ENCODE measurements at places on chromosomes 4 and X.

DNA sequence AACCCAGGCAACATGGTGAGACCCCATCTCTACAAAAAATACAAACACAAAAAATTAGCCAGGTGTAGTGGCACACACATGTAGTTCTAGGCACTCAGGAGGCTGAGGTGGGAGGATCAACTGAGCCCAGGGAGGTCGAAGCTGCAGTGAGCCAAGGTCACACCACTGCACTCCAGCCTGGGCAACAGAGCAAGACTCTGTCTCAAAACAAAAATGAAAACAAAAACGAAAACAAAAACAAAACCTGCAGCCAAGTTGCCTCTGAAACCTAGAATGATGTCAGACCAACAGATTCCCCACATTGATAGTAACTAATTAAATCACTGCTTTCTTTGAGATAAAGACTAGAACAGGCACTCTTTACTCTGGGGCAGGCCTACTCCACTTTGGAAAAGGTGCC is 104.5 kb downstream of the AMELX start:
- no peak for DNase-seq

GRCh38 chr4:10093801-10094552 is 22.6 kb downstream of the WDR1 start:
- no peak for DNase-seq

- DNase-seq, result no peak
These were observed 34.5 kb upstream of the ALG13 start for GRCh38 chrX:111646515-111646914.

GRCh38 chr4:73613130-73613529 is 7.1 kb downstream of the RASSF6 start:
- no peak for DNase-seq

DNA sequence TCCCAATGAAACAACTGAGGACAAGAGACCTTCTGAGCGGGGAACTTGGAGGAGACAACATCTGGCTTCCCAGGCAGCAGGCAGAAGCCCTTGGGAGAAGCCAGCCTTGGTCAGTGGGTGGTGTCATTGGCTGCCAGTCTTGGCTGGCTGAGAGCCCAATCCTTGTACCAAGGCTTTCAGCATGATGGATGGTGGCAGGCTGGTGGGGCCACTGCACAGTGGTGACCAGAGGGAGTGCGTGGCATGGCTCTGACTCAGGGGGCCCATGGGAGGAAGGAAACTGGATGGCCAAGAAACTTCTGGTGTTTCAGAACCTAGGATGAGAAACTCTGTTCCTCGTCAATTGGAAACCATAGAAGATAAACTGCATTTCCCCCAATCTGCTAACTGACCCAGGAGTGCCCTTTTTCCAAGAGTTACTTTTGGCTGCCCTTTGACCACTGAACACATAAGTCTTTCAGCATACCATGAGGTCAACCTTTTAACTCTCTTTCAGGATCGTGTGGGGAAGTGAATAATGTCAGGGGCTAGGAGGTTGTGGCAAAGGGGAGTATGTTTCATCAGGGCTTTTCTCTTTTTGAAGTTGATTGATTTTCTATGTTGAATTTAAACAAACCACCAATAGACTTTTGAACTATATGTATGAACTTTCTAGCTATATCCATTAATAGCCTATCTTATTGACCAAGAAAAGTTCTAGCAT is 60.9 kb downstream of the SOWAHB start:
- no peak for DNase-seq

DNA sequence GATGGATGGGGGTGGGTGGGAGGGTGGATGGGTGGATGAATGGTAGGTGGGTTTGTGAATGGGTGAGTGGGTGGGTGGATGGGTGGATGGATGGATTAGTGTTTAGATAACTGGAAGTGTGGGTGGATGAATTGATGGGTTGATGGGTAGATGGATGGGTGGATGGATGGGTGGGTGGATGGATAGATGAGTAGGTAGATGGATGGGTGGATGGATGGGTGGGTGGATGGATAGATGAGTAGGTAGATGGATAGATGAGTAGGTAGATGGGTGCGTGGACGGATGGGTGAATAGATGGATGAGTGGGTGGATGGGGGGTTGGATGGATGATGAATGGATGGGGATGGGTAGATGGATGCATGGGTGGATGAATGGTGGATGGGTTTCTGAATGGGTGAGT is 20.3 kb upstream of the ASMTL start:
- DNase-seq, result no peak

DNA sequence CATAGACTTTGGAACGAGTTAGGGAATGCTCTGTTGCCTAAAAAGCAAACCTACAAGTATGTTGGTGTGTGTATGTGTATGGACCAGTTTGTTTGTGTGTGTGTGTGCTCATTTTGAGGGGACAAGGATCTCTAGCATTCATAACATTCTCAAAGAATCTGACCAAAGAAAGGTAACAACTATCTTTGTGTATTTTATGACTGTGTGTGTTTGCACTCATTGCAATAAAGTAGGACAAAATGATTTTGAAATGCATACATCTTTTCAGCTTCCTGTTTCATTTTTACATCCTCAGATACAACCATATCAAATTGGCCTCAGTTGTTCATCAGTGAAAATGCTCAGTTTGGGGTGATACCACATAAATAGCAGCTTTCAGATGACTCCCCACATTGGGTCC is 8.3 kb upstream of the XK start:
- no peak for DNase-seq

GRCh38 chr4:3531879-3532750 is at the start of gene LRPAP1:
Gene LRPAP1 (minus strand): TSS chr4:3532422. CDS start chr4:3532412, 10 bp downstream.
- peak; percentile 79 for DNase-seq

DNA sequence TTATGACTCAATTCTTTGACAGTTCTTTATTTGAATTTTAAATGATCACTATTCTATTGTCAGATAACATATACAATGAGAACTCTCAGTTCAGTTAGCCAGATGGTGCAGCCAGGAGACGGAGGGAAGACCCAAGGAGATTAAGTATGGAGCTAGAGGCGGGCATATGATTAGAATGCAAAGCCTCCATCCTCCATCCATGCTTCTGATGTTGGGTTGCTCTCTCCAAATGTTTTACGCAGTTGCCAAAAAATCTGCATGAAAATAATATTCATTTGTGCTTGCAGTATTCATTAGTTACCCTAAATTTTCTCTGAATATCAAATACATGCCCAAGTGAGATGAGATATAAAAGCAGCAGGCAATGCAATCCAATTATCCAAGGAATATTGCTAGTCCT is 874.8 kb downstream of the C4orf33 start:
- DNase-seq, result no peak

DNA sequence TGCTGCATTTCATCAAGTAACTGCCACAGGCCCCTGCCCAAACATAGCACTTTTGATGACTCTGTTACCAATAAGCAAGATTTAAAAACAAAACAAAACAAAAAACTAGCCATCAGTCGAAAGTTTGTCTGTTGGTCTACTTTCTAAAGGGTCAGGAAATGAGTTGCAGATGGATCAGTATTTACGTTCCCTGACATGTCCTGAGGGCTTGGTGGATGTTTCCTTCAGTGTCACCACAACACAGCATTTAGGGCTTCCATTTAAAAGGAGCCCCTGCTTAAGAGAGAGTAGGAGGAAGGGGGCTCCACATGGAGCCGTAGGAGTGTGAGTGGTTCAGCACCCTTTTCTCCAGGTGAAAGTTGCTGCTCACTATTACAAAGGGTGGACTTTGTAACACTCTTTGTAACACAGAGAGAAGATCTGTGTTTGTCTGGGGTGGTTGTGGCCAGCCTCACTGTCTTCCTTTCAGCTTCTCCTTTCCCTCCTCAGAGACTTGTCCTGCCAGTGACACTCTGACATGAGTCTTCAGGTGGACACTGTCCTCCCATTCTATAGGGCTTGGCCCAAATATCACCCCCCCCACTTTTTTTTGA is 167.5 kb upstream of the PDE5A start:
- DNase-seq, result no peak

DNA sequence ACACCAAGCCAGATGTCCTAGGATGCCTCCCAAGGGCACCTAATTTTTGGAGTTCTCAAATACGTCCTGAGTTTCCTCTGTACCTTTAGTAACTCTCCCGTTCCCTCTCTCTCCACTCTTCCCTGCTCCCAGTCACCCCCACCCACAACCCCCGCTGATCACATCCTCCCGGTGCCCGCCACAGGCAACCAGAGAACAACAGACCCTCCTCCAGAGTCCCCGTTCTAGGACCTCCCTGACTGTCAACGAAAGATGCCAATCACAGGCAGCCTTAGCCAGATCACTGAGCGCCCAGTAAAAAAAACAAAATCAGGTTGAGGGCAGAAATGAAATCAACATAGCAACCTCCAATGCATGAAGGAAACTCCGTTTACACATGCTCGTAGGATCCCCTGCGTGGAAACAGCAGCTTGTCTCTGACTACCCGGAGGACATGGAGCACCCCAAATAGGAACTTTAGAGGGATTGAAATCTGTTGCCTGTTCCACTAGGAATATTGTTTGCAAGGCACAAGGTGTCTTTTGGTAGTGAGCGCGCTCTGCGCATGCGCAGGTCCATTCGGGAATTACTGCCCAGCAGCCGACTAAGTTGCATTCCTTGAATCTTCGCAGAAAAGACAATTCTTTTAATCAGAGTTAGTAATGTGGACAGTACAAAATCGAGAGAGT is at the start of gene GABRB1:
TSS of gene GABRB1 (plus strand) at position 557 of the 668 bp plus-strand sequence.
- peak; percentile 11 for DNase-seq

DNA sequence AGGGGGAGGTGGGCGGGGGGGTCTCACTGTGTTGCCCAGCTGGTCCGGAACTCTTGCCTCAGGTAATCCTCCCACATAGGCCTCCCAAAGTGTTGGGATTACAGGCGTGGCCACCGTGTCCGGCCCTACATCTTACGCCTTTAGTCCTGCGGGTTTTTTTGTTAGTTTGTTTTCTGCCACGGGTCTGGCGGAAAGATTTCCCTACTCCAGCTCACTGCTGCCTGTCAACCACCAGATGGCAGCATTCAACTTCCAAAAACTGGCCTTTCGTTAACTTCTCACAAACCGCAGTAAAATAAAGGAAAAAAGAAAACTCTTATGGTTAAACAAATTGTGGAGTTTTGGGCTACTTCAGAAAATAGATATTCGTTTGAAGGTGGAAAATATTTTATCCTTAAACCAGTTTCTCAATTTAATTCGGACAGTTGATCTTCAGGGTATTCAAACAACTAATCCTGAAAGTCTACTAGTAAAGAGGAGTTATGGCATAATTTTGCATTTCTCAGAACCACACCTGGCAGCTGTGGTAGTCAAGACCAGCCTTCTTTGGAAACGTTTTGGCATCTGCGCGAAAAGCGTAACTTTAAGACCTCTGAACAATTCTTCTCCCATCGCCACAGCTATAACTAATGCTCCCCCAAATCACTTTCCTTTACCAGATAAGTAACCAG is 41.1 kb downstream of the LUZP4 start:
- peak; percentile 40 for DNase-seq

GRCh38 chrX:72687396-72687795 is 26.7 kb downstream of the PHKA1 start:
- no peak for DNase-seq

GRCh38 chrX:17689971-17690409 is 47.3 kb upstream of the SCML1 start:
- DNase-seq, result peak; percentile 50

DNA sequence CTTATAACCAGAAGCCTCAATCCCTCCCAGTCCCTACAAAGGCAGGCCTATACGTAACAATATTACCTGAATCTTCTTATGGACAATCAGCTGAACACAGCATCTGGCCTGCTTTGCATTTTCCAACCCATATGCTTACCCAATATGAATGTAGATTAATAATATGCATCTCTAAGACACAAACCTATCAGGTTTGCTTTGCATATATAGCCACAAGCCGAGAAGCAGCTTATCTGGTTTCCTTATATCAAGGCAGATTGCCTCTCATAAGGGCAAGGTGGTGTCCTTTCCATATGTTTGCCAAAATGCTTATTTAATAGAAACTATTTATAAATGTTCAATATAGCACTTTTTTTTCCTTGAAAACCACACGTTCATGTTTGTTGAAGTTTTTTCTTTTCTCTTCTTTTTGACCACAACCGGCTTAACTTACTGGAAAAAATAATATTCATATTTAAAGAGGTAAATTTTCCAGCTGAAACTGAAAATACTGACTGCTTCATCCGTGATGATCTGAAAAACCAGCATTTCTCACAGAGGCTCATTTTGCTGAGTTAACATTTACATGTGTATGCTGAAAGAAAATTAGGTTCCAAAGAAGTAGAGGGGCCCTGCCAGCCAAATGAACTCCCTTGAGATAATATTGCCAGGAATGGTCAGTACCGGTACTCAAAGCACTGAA is 3.8 kb downstream of the IL21 start:
- DNase-seq, result no peak

GRCh38 chr4:102493257-102493656 is 7.9 kb upstream of the NFKB1 start:
- DNase-seq, result no peak

DNA sequence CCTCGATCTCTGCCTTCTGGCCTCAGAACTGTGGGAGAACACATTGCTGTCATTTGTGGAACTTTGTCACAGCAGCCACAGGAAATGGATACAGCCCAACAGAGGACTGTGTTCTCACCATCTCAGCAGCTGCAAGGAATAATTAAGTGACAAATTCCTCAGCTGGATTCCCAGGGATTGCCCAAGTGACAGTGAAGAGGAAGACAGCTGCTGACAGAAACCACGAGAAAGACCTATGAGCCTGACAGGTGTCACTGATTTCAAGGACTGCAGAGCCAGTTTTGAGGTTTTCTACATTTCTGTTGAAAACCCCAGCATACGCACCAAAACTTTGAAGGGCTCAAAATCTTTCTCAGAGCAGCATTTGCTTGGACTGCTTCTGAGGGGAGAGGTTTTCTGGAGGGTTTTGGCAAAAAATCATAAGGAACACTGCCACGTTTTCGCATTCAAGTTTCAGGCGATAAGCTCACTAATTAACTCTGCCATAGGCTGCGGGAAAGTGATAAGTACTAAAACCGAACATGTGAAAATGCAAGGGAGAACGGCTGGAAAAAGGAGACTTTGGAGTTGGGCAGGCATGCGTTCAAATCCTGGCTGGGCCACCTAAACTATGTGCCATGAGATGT is 88.8 kb downstream of the DRD5 start:
- DNase-seq, result no peak

DNA sequence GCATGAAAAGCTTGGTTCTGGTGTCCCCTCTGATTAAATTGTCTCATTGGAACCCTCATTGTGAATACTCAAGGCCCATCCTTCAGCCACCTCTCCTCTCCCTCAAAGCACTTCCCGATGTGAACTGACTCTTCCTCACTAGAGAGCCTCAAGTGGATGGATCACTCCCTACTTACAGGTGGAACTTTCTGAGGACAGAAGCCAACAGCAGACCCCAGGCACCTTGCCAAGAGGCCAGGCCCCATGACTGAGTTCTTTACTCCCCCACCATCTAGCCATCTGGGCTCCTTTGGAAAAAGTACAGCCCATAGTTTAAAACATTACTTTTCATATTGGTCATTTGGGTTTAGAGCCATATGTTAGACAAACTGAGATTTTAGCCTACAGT is 224.1 kb downstream of the SHROOM3 start:
- no peak for DNase-seq

- DNase-seq, result peak; percentile 54
These were observed 715.8 kb downstream of the CCSER1 start for GRCh38 chr4:90842960-90843359.

GRCh38 chrX:113059714-113060113 is 219.1 kb upstream of the AMOT start:
- no peak for DNase-seq

- no peak for DNase-seq
These were observed 79.1 kb upstream of the INPP4B start for GRCh38 chr4:142925161-142925560.

- DNase-seq, result no peak
These were observed 25.2 kb upstream of the SMIM20 start for GRCh38 chr4:25888781-25889180.

- DNase-seq, result no peak
These were observed 112.1 kb upstream of the GPC4 start for GRCh38 chrX:133527415-133527814.
